Non-pigmented ciliary epithelial cell (primary cell): ENCODE measurements at places on chromosomes 5 and 9.

GRCh38 chr9:76404401-76404800, 10.2 kb upstream of the RFK start:
- DNase-seq, result no peak

DNA sequence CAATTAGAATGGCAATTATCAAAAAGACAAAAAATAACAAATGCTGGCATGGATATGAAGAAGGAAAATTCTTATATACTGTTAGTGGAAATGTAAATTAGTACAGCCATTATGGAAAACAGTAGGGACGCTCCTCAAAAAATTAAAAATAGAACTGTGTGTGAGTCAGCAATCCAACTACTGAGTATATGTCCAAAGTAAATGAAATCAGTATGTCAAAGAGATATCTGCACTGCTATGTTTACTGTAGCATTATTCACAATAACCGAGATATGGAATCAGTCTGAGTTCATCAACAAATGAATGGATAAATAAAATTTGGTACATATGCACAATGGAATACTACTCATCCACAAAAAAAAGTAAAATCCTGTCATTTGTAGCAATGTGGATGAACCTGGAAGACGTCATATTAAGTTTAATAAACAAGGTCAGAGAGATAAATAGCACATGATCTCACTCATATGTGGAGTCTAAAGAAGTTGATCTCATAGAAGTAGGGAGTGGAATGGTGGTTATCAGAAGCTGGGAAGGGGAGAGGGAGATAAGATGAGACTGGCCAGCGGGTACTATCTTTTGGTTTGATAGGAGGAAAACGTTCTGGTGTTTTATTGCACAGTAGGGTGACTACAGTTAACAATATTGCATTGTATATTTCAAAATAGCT, 16.6 kb upstream of the SHC3 start:
- no peak for DNase-seq

DNA sequence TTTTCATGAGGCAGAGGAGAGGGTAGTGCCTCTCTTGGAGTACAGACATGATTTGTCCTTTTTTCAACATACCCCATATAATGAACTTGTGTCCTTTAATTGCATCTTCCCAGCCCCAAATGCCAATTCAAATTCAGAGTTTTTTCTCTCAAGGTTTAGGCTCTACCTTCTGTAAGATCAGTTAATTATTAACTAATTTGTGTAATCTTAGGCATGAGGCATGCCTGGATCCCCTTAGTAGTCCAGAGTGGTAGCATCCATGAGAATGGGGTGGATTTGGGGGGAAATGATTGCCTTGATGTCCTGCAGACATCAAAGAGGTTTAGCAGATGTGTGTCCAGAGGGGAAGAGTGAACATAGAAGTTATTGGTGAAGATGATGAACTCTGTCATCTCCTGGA, 533.3 kb downstream of the LRRC70 start:
- DNase-seq, result no peak

- no peak for DNase-seq
Measured at GRCh38 chr5:58383448-58383847, 76.4 kb downstream of the PLK2 start.

GRCh38 chr5:97764700-97765099, 581.7 kb upstream of the RIOK2 start:
- DNase-seq, result peak; percentile 63

DNA sequence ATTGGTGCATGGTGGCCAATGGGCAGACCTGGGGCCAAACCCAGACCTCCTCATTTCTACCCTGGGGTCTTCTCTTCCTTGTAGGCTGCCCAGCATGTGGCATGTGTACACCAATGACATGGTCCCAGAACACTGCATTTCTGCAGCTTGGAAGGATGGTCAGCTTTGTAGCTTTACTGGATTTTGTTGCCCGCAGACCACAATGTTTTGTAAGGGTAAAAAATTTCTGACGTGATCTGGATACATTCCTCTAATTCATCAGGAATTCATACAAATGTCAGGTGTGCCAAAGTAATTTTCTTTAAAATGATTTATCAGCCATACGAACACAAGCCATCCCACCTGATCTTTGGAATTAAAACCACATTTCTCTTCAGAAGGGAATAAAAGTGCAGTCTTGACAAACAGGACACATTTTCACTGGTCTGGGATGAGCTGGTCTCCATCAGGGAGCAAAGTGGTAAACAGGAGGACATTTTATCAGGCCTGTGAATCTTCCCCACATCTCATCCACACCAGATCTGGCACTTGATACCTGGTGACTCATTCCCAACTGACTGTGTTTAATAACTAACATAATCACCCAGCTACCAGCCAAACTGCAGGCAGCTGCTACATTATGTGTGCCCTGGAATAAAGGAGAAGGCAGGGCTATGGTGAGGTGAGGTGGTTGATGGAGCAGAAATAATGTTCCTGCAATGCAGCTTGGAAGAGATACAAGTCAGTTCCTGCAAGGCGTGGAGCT, 103.9 kb downstream of the SPOCK1 start:
- DNase-seq, result no peak

GRCh38 chr9:37988041-37988440, 81.0 kb downstream of the SHB start:
- no peak for DNase-seq

DNA sequence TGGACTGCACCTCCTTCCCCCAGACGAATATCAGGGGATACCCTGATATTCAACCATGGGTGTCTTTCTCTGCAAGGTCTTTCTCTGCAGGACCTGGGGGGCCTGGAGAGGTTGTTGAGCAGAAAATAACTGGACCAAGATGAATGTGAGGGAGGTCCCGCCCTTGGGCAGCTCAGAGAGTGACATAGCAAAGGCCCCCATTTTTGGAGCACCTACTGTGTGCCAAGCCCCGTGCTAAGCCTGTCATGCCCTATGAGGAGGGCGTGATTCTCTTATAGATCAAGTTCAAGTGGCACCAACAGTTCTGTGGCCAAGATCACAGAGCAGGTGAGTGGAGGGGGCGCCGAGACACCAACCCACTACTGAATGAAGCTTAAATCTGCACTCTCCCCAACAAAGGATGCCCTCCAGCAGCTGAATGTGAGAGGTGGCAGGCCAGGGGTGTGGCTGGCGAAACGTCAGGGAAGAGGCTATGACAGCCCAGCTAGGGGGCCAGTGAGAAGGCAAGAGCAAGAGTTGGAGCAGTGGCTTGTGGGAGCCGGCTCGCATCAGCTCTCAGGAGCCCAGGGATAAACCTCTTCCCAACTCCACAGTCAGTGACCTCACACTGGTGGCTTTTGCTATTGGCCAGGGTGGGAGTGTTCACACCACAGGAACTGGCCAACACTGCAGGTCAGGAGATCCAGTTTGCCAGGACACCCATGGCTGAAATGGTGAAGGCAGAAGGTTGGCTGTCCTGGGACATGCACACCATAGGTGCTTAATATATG, 5.3 kb downstream of the SARDH start:
- DNase-seq, result no peak

GRCh38 chr5:180324601-180324950, 28.6 kb downstream of the GFPT2 start:
- DNase-seq, result no peak

- DNase-seq, result no peak
Measured at GRCh38 chr5:17388717-17389116, 109.3 kb upstream of the TAF11L2 start.

DNA sequence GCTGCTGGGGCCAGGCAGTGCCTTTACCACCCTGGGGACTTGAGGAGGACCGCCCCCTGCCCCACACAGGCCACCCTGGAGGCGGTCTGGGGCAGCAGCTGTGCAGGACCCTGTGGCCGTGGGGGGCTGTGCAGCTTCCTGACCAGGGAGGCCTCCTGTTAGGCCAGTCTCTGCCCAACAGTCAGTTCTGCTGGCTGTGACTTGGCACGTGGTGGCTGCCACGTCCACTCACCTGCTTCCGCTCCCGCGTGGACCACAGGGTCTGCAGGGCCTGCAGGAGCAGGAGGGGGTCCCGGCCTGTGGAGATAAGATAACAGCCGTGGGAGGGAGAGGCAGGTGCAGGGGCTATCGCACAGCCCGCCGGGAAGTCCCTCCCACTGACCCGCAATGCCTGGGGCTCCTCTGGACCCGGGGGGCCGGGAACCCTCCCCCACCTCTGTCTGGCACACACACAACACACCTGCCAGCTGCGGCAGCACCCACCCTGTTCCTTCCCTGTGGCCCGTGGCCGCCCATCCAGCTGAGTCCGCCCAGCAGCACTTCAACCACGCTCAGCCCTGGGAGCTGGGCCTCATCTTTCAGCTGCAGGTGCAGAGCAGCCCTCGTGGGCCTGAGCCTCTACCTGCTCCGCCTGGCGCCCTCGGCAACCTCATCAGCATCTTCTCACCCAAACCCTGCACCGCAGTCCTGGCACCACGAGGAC, 39.7 kb downstream of the EXD3 start:
- no peak for DNase-seq

GRCh38 chr5:158139161-158139560, 280.2 kb upstream of the CLINT1 start:
- no peak for DNase-seq

DNA sequence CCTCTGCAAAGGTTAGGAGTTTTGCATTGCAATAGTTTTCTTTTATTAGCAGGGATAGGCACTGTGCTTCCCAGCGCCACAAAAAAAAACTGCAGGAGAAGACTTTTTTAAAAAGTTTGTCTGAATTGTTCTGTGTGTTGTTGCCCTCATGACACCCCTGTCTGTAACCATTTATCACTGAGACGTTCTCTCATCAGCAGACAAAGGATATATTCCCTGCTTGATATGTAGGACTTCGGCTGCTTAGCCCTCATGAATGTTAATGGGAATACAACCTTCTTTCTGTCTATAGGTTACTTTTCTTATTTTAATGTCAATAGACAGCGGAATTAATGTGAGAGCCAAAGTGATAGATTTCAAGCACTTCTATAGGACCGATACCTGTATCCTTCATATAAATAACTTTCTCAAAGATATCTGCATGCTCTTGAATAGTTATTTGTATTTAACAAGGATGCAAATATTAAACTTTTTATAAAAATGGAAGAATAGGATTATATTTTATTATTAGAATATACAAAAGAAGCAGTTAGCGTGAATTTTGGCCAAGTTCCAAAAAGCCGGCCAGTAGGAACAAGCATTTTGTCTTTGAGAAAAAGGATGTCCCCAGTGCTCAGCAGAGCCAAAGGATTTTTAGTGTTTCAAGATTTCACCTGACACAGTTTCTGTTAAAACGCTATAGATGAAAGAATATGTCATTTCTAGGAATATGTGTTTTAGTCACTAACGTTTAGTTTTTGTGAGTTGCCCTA, 1.5 kb upstream of the LYSMD3 start:
- no peak for DNase-seq

GRCh38 chr5:169408731-169409130, 107.8 kb upstream of the SLIT3 start:
- no peak for DNase-seq

- DNase-seq, result no peak
Measured at GRCh38 chr5:176780176-176781053, 29.9 kb upstream of the UNC5A start.

DNA sequence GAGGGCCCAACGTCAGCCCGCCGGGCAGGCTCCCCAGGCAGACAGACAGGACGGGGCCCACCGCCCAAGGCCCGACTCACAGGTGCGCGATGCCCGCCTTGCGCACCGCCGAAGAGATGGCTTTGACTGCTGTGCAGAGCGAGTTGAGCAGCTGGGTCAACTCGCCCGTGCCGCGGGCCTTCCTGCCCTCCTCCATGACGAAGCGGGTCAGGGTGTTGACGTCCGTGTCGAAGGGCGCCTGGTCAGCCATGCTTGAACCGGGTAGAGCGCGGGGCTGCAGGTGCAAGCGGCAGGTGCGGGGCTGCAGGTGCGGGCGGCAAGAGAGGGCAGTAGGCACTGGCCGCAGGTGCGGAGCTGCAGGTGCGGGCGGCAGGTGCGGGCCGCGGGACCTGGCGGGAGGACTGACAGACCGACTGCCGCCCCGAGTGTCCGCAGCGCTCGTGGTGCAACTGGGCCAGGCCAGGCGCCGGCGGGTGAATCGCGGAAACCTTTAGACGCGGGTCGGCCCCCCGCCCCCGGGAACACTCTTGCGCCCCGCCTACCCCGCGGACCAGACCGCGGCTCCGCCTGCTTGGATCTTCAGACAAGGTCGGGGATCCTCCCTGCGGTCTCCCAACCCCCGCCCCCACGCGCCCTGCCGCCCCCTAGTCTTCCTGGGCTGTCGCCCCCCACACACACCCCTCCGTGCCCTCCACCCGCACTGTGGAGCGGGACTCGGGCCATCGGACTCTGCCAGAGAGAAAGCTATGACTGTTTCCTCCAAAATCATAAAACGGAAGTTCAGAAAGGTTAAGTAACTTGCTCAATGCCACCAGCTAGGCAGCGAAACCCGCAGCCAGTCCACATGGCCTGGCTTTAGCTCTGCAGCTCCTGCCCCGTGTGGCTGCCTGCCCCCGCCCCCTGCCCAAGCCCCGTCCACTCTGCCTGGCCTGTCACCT, at the start of gene FBP1:
FBP1 (minus strand) TSS at position 458 of the 938 bp plus-strand sequence; CDS start at position 250, 208 bp downstream.
- DNase-seq, result no peak

DNA sequence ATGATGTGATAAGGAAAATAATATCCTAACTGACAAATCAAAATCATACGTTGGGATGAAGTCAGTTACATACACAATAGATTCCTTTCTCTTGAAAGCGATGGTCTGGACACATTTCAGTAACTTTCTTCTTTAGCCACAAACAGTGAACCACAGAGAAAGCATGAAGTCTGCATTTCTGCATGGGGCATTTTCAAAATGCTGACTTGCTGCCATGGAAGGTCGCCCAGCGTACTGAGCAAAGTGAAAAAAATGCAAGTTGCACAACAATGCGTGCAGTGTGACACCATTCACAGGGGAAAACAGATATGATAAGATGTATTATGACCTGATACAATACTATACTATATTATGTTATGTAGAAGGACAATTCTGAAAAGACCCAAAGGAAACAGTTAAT, 146.3 kb downstream of the SNX18 start:
- DNase-seq, result peak; percentile 84

DNA sequence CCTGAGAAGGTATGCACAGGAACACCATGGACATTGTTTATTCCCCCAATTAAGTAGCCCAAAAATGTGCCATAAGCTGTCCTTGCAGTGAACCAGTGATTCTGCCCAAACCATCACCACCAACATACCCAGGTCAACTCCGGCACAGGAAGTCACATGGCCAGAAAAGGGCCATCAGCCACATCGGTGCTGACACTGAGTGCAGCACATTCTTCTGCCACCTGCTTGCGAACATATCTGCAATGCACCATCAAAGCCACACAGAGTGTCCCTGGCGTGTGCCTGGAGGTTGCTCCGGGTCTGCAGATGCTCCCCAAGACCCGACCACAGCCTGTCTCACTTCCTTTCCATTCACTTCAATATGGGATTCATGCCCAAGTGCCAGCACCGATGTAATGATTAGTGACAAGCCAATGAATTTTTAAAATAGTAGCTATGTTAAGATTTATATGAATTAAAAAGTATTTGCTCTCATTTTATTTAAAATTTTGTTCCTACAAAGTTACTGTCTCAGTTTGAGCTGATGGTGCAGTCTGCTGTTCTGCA, 37.6 kb downstream of the SYK start:
- no peak for DNase-seq

DNA sequence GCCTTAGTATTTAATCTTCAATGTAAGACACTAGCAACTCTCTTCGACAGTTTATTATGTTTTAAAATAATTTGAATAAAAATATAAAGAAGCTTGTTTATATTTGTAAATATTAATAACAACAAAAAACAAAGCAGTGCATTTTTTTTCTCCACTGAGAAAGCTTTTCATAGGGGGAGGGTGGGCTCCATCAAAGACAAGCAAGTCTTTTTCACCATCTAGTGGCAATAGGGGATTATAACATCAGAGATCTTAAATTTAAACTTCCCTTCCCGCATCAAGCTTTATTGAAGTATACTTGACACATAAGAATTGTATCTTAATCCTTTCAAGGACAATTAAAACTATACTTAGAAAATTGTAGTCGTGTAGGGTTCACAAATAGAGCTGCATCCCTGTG, 9.3 kb upstream of the OR13F1 start:
- DNase-seq, result no peak

- no peak for DNase-seq
Measured at GRCh38 chr5:179171816-179172745, 111.9 kb downstream of the ZNF354C start.
